ENCODE measurements at places on chromosomes 16 and 17.

DNA sequence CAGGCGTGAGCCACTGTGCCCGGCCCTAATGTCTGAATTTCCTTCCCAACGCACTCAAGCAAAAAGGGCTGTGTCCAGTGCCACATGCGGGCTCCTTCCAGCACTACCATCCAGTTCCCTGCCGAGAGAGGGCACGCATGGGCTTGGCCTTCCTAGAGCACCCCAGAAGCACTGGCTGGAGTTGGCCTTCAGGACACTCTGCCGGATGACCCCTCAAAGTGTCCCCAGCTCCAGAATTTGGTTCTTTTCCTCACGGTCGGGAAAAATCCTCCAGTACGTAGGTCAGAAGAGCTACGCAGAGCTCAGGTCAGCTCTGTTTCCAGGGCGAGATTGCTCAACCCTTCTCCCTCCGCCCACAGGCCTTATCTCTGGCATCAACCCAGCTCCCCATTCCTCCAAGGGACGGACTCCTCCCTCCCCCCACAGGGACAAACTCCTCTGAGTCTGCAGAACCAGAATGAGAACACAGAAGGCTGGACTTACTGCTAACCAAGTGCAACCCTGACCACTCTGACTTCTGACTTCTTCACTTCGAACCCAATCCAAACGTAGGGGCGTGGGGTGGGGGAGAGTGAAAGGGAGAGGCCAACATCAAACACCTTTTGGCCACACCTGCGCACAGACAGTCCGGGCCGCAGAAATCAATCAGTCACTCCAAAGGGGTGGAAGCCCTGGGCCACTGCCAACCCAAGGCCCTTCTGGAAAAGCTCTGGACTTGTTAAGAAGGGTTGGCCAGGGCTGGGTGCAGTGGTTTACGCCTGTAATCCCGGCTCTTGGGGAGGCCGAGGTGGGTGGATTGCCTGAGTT lies 3.6 kb downstream of the CDC42EP4 start:
- DNase-seq: peak; percentile 64

DNA sequence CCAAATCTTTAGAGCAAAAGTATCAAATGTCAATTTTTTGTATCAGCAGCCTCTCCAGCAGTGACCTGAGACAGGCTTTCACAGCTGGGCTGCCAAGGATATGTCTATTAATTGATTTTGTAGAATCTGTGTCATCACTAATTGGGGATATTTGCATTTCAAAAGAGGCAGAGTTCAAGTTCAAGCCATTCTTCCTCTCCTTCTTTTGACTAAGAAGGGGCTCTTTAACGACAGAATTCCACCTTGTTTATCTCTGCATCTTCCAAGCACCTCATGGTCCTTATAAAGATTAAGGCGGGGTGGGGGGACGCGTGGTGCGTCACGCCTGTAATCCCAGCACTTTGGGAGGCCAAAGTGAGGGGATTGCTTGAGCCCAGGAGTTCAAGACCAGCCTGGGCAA lies 15.2 kb upstream of the BHLHA9 start:
- no peak for DNase-seq

GRCh38 chr17:35170968-35171771 lies 23.0 kb downstream of the SLC35G3 start:
- DNase-seq: peak; percentile 54

DNA sequence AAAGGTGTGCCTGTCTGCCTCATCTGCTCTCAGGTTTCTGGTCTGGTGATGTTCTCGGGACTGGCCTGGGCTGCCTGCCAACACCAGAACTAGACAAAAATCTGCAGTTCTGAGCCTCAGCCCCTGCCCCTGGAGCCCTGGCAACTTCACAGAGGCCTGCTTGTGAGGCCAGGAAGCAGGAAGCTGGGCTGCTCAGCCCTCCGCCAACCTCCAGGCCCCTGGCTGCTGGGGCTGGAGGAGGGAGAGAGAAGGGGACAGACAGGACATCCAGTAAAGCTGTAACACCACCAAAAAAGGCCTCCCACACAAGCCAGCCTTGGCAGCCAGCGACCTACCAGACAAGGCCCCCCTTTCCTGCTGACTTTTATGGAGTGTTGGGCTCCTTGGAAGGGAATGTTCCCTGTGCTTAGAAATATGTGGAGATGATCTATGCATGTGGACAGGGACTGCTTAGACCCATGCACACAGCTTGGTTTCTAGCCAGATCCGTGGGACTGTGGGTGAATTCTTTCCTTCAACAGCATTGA lies 157.6 kb downstream of the XYLT1 start:
- DNase-seq: peak; percentile 59

GRCh38 chr17:42276359-42276608 lies at the start of gene STAT5B:
STAT5B (minus strand) TSS chr17:42276391; CDS start chr17:42232127, 44,264 bp downstream.
- peak; percentile 96 for DNase-seq

- DNase-seq: no peak
Measured at GRCh38 chr16:66175636-66176035, 190.9 kb upstream of the CDH5 start.

DNA sequence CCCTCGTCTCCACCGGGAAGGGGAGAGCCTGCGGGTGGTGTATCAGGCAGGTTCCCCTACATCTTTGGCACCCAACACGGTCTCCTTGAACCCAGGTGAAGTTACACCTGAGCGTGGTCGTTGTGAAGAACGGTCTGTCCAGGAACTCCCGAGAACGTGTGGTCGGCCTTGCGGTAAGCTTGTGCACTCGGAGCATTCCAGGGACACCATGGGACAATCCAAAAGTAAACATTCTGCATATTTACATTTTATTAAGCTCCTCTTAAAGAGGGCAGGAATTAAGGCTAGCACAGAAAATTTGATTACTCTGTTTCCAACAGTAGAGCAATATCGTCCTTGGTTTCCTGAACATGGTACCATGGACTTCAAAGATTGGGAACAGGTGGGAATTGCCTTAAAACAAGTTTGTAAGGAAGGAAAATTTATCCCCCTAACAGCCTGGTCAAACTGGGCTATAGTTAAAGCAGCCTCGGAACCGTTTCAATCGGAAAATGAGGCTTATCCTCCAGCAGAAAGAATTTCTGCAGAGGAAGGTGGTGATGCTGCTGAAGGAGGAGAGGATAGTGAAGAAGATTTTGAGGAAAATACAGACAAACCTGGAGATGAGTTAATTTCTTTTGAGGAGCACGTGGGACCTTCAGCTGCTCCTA lies 18.2 kb downstream of the ALOX15B start:
- no peak for DNase-seq

GRCh38 chr16:48366165-48367093 lies 18.8 kb downstream of the SIAH1 start:
- DNase-seq: peak; percentile 67

DNA sequence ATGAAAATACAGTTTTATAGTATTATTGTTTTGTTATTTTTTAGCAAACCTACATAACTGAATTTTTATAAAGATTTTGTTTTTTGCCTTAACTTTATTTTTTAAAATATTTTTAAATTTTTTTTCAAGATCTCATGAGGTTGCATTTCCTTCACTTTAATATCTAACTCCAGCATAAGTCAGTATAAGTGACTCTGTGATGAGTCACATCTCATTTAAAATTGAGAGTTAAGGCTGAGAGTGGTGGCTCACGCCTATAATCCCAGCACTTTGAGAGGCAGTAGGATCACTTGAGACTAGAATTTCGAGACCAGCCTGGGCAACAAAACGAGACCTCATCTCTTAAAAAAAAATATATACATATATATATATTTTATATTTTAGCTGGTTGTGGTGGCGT lies 44.0 kb downstream of the NLK start:
- no peak for DNase-seq

DNA sequence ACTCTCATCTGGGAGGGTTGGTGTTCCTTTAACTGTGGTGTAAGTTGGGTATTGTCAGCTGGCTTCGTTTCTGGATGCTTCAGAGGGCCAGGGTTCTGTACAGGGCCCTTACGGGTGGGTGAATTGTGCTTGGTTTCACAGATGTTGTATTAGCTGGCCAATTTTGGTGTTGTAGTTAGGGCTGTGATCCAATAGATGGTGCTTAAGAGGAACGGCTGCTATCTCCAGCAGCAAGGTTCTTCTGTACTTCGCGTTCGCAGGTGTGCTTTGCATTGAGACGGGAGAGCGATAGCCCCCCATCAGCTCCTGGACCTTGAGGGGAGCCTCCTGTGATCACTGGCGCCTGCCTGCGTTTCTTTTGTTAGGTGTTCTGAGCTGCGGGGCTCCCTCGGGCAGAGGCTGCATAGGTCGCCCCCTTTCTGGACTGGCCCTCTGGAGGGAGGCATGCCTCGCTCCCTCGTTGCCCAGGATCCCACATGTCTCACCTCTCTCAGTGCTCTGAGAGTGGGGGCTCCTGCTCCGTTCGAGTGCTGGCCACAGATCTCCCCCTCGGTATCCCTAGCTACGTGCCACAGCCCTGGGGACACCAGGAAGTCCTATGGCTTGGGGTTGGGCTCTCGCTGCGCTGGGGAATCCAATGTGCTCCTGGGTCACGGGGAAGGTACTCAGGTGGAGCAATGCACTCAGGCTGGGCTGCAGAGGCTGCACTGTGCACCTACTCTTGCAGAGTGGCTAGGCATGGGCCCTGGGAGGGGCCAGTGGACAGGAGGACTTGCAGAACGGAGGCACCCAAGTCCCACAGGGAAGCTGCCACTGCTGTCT lies 837 bp upstream of the PRDM7 start:
- peak; percentile 32 for DNase-seq

DNA sequence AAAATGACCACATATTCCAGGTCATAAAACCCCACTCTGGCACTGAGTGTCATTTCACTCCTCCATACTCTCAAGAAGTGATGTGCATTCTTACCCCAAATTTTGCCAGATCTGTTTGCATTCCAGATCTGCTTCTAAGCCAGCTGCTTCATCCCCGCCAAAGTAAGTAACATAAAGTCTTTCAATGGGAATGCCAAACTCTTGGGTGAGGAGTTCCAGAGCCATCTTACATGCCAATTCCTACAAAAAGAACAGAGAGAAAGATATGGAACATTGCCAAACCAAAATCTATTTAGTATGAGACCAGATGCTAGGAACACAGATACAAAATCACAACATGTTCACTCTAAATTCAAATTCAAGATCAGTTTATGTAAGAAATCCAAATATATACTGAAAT lies 12.9 kb downstream of the AARS1 start:
- DNase-seq: no peak

- DNase-seq: no peak
Measured at GRCh38 chr17:19288453-19288852, 51.3 kb downstream of the EPN2 start.

GRCh38 chr17:48843187-48843900 lies 12.5 kb downstream of the CALCOCO2 start:
- DNase-seq: no peak

DNA sequence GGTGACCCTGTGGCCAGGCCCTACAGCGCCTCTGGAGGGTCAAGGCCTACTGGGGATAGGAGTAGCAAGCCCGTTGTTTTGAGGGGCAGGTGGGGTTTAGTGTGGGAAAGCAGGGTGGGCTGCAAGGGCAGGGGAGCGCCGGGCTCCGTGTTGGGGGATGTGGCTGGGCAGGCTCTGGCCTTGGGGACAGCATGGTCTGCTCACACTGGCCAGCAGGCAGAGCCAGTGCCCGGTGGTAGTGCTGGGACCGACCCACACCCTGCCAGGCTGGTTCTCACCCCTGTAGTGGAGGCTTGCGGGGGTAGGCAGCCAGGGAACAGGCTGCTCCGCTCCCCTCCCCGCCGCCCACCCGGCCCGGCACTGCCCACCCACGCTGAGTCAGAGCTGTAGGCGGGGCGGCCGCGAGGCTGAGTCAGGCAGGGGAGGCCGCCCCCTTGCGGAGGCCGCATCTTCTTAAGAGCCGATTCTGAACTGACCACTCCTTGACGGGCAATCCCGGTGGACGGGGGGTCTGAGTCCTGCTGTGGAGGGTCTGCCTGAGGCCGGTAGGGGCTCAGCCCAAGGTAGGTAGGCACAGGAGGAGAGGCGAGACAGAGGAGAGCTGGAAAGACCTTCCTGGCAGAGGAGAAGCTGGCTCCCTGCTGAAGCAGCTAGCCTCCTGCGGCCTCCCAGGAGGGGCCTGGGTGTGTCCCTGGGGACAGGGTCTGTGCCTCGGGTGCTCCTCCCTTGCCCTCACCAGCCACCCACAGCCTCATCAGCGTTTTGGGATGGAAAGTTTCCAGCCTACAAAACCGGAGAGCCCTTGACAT lies 62.4 kb downstream of the BAIAP2 start:
- peak; percentile 93 for DNase-seq

DNA sequence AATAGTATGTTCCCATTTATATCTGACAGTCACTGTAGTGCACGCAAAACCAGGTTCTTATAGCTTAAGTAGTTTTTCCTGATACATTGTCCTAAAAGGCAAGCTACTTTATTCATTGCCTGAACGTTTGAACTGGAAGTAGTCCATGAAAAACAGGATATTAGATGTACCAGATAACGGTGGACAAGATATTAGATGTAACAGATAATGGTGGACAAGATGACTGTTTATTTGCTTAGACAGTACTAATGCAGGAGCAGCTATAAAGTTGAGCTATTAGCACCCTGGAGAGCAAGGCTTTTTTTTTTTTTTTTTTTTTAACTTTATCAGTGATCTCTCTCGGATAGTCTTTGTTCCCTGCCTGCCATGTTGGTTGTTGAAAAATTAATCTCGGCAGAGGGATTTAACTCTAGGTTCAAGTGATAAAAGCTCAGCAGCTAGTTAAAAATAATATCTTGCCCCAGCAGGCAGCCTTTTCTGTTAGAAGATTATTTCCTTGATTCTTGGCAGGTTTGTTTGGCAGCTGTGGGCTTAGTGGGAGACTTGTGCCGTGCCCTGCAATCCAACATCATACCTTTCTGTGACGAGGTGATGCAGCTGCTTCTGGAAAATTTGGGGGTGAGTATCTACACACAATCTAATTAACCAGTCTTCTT lies 17.3 kb upstream of the TBKBP1 start:
- DNase-seq: no peak

GRCh38 chr17:5282642-5283217 lies 646 bp downstream of the RABEP1 start:
- no peak for DNase-seq

- no peak for DNase-seq
Measured at GRCh38 chr17:72984926-72985325, 107.6 kb downstream of the SLC39A11 start.

- DNase-seq: no peak
Measured at GRCh38 chr17:42438600-42439567, 15.8 kb upstream of the CAVIN1 start.

DNA sequence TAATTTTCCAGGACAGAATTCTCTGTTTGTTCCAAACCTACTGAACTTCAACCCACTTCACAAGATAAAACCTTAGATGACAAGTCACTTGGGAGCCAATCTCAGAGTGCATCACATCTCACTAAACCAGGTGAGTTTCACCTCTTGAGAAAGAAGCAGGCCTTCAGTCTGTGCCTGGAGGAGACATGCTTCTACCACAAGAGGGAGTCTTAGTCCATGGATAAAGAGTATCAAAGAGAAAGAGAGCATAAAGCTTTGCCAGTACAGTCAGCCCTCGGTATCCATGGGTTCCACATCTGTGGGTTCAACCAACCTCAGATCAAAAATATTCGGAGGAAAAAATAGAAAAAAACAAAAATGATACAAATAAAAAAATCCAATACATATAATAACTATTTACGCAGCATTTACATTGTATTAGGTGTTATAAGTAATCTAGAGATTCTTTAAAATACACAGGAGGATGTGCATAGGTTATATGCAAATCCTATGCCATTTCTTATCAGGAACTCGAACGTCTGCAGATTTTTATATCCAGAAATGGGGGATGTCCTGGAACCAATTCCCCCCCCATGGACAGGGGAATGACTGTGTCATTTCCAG lies 37.7 kb downstream of the DUSP14 start:
- DNase-seq: peak; percentile 65

- no peak for DNase-seq
Measured at GRCh38 chr16:2592786-2593185, 55.0 kb downstream of the PDPK1 start.

GRCh38 chr17:76136276-76137000 lies 4.6 kb downstream of the FOXJ1 start:
- DNase-seq: no peak
